ENCODE measurements at places on chromosomes 11 and 22.

DNA sequence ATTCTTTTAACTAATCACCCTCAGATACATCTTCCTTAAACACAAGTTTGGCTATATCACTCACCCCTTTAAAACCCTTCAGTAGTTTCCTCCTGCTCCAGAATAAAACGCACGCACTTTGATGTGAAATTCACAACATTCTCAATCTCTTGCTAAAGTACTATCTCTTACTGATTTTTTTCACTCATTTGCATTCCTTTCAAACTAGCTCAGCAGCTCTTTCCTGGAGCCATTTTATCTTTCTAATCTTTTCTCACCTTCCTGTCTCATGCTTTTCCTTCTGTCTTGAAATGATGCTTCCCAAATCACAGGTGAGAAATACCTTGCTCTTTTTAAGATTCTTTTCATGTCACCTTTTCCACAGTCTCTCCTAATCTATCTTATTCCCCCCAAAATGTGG is 1074.4 kb downstream of the DLG2 start:
- DNase-seq, result no peak

GRCh38 chr11:120420572-120420971 is 84.4 kb downstream of the ARHGEF12 start:
- DNase-seq, result no peak

DNA sequence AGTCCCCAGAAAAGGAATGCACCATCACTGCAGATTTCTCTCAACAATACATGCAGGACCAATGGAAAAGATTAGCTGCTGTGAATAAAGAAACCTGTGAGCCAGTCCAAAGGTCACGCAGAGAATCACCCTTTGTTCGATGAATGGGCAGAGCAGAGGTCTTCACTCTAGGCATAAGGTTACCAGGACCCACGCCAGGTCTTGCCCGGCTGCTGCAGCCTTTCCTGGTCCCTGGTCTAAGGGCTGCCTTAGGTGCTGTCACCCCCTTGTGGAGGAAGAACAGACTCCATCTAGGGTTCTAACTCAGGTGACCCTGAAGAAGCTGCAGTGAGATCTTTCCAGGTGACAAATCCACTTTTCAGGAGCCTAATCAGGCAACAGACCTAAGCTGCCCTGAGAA is 29.0 kb upstream of the NAP1L4 start:
- peak; percentile 8 for DNase-seq

DNA sequence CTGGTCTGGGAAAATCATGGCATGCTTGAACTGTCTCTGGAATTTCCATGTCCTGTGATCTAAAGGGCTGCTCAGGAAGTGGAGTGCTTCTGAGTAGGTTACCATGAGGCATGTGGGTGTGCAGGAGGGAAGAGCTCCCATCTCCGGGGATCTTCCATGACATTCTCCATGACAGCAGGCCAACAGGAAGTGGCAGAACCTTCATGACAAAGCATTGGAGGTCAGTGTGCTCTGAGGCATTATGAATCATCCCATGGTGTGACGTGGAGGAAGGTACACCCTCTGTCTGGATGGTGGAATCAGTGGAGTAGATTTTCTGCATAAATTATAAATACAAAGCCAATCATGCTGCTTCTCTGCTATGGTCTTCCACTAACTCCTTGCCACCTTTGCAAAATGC is 139.6 kb upstream of the E2F8 start:
- no peak for DNase-seq

DNA sequence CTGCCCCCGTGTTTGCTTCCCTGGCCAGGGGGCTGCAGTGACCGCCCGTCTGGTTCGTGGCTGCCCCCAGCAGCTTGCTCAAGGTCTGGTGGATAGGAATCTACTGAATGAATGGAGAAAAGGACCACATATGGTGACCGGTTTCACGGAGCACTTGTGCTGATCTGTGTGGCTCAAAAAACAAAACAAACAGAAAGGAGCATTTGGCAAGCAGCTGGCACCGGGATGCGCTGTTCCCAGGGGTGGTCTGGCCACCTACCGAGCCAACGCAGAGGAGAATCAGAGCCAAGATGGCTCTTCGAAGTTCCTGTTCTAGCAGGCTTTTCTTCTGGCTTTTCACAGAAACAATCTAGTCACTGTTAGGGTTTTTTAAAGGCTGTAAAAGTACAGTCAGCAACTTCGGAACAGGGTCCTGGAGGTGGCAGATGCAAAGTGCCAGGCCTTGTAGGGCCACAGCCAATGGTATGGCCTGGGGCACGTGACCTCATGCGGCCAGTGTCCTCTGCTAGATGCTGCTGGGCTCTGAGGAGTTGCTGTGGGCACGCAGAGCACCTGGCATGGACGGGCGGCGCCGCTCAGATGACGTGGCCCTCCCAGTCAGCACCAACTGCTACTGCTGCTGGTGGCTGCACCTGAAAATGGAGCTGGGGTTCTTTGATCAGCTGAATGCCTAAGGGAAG is 27.3 kb upstream of the PACSIN2 start:
- DNase-seq, result no peak

DNA sequence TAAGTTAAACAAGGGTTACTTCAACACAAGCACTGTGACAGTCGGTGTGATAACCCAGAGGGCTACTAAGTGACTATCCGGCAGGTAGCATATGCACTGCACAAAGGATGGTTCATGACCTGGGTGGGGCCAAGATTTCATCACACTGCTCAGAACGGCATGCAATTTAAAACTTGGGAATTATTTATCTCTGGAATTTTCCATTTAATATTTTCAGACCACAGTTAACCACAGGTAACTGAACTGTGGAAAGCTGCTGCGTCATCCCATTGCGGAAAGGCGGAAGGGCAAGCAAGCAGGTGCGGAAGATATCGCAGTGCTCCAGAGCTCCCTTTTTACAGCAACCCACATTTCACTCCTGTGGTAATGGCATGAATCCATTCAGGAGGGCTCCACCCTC is 540.8 kb downstream of the INSC start:
- no peak for DNase-seq

GRCh38 chr22:19522190-19522880 is 1.9 kb downstream of the CLDN5 start:
- DNase-seq, result no peak

DNA sequence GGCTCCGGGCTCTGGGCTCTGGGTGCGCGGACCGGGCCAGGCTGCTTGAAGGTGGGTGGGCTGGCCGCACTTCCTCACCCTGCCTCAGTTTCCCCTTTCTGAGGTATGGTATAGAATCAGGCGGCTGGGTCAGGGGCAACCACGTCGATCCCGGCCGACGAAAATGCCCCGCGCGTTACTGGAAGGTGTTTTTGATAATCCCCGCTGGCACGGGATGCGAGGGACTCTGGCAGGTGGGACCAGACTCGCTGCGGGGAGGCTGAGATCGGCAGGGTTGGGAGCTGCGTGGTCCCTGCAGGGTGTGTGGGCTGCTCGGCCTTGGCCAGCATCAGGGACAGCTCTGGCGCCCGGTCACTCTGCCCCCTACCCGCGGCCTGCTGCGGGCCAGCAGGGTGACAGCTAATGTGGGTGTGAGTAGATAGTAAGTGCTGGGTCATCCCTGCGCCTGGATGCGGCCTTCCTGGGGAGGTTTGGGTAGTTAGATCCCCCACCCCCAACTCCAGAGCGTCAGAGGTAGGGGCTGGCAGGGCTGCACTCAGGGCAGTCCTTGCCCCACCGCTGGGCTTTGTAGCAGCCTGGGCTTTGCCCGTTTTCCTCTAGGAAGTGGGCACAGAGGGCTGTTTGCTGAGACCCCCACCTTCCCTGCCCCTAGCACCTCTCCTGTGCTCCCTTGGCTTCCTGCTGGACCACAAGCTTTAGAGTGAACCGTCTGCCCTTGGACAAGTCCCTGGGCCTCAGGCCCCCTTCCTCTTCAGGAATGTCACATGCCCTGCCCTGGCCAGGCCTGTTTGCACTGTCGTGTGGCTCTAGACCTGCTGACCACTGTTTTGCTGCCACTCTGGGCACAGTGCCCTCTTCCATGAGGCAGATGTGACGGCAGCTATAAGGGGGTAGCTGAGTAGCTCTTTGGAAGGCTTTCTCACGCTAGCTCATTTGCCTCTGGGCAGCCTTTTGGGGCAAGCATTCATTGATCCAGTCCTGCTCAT is 579 bp downstream of the TANGO2 start:
- DNase-seq, result no peak

GRCh38 chr22:39325392-39325932 is 6.0 kb upstream of the RPL3 start:
- DNase-seq, result no peak
